NCI-H524 treated with DMSO at 0.1 percent for 48 hours (cell line): ENCODE measurements at places on chromosomes 16 and 17.

DNA sequence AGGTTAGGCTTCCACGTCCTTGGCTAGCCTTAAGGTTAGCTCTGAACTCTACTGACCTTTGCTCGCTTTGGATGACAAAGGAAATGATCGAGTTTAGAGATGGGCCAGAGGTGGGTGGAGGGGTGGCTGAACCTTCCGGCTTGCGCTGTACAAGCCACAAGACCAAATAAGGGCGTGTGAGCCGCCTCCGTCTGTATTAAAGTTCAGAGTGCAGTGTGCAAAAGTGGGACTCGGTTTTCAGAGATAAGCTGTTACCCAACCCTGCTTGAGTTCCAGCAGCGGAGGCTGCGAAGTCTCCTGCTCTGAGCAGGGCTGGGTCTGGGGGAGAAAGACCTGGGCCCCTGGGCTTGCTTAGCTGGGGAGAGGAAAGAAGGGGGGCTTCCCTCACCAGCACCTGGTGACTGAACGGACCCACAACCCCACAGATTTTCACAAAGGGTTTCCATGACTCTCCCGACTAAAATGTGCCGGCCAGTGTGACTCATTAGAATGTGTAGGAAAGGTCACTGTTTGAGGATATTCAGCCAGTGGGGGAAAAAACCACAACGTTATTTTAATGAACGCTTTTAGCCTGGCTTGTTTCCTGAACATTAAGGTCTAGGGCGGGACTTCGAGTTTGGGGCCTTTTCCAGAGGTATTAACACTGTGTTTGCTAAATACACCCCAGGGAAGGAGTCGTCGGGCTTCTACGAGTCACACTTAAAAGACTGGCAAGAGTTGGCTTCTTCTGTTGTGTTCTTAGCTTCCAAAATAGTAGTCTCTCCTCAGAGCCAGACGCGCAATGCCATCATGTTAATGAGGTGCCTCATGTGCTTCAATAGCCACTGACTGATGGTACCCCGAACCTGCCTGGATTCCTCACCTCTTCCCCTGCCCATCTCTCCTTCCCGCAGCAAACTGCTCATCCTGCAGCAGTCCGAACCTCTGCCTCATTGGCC is 67.0 kb downstream of the CENPV start:
- DNase-seq, result no peak

GRCh38 chr16:87474566-87474996 is 18.2 kb downstream of the ZCCHC14 start:
- no peak for DNase-seq

GRCh38 chr17:9206741-9207332 is 185.5 kb downstream of the NTN1 start:
- no peak for DNase-seq

DNA sequence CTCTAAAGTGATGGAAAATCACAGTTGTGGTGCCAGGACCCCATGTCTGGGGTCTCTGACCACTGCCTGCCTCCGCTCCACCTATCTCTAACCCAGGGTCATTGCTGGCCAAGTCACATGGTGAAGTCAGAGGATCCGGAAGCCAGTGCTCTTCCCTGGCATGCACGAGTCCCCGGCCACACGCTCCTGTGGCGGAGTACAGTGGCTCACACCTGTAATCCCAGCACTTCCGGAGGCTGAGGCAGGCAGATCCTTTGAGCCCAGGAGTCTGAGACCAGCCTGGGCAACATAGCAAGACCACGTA is 21.5 kb upstream of the RBFOX3 start:
- no peak for DNase-seq

DNA sequence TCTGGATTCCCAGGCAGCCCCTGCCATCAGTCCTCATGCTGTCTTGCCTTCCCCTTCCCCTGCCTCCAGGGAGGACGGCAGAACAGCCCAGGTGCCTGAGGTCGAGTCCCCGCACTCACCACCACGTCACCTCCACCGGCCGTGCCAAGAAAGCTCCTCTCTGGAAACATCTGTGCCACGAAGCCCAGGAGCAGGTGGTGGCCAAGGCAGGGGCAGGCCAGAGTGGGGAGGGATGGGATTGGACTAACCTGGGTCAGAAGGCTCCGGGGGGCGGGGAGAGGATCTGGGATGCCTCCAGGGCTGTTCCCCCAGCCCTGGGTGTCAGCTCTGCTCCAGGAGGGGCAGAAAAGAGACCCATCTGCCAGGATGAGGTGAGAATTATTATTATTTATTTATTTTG is 7.4 kb upstream of the DPEP1 start:
- no peak for DNase-seq
